ENCODE measurements at places on chromosomes 2 and 18.

DNA sequence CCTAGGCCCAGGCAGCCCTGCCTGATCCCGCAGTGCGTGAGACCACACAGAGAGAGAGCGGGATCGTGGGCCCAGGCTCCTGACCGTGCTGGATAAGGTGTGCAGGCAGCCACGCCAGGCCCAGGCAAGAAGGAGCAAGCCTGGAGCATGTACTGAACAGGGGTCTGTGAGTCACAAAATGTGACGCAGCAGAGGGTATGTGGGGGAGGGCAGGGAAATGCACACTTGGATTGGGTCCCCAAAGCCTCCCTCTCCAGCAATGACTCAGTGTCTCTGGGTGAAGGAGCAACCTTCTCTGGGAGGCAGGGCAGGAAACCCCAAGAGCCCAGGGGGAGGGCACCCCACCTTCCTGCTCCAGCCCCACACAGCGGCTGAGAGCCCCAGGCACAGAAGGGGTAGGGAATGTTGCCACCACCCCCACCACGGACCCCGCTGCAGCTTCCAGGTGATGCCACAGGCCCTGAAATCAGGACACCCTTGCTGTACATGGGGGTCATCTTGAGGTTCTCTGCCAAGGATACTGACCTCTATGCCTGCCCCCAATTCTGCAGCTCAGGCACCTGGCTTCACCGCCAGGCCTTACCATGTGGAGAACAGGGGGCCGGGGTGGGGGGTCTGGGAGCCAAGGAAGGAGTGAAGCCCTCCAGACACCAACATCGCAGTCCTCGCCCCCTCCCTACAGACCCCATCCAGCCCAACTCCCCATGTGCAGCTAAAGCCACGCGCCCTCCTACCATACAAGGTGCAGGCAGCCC lies 1.3 kb upstream of the GPC1 start:
- DNase-seq: no peak

GRCh38 chr2:36013064-36013463 lies 342.5 kb upstream of the CRIM1 start:
- no peak for DNase-seq

DNA sequence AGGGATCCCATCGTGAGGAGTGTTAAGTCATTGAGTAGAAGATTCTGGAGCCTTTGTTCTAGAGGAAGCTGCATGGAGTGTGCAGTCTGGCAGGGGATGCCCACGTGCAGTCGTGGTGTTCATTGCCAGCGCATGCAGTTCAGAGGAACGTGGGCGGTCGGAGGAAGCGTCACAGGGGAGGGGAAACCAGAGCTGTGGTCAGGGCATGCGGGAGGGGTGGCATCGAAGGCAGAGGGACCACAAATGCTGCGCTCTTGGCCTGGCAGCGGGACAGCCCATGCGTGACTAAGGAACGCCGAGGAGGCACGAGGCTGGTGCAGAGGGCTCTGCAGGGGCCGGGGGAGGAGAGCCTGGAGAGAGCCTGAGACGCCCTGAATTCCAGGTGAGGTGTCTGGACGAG lies 141.1 kb downstream of the KLHL29 start:
- DNase-seq: no peak

GRCh38 chr2:211344289-211344688 lies 787.9 kb downstream of the CPS1 start:
- DNase-seq: no peak

DNA sequence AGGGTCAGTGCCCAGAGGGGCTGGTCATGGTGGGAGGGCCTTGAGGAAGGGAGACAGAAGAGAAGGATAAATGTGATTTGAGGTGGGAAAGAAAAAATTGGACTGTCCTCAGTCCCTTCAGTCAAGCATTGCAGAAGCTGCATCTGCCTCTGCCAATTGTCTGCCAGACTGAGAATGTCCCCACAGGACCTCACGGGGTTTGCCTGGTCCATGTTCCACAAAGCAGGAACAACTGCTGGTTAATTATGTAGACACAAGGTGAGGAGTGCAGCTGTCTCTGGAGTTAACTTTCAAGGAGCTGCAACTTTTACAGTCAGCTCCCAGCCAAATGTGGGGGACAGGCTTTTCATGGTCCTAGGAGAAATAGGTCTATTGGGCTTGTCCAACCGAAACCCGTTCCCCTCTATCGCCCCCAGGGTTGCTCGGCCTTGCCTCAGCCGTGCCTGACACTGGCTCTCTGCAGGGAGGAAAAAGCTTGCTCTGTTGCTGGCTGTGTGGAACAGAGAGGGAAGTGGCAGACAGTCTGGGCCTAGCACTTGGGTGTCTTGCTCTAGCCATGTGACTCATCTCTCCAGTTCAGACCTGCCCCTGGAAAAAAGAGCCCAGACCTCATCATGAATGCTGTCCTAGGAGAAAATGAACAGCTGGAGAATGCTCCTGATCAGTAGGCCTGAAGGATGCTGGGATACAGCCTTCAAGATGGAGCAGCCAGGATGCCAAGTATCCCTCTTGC lies 31.1 kb upstream of the PAX8 start:
- no peak for DNase-seq

- DNase-seq: no peak
Observed at GRCh38 chr2:227460833-227461232, 11.1 kb upstream of the AGFG1 start.

GRCh38 chr18:23207994-23208393 lies 72.7 kb downstream of the CABLES1 start:
- DNase-seq: no peak

- no peak for DNase-seq
Observed at GRCh38 chr2:15941871-15942710, 1.7 kb downstream of the MYCN start.

- DNase-seq: no peak
Observed at GRCh38 chr18:61770279-61770678, 122.5 kb downstream of the RNF152 start.

DNA sequence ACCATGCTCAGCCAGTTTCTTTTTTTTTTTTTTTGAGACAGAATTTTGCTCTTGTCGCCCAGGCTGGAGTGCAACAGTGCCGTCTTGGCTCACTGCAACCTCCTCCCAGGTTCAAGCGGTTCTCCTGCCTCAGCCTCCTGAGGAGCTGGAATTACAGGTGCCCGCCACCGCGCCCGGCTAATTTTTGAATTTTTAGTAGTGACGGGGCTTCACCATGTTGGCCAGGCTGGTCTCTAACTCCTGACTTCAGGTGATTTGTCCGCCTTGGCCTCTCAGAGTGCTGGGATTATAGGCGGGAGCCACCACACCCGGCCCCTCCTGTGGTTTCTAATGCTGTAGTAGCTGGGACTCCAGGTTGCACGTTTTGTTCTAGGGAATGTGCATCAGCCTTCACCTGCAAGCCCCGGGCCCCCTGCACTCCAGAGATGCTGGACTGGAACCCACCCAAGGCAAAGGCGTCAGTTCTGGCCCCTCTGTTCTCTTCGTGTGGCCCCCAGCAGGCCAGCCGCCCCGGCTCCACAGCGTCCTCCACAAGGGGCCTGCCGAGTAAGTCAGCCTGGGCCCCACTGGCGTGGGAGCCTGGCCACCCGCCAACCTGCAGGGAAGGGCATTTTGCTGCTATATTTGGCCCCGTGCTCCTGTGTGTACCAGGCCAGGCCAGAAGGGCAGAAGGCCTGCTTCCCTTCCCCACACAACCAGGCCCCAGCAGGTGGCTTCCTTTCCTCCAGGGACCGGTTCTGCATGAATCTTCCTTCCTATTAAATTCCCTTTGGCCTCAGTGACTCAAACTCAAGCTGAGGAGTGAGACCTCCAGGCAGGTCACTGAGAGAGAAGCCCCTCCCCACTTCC lies 25.7 kb upstream of the B3GNT7 start:
- no peak for DNase-seq

DNA sequence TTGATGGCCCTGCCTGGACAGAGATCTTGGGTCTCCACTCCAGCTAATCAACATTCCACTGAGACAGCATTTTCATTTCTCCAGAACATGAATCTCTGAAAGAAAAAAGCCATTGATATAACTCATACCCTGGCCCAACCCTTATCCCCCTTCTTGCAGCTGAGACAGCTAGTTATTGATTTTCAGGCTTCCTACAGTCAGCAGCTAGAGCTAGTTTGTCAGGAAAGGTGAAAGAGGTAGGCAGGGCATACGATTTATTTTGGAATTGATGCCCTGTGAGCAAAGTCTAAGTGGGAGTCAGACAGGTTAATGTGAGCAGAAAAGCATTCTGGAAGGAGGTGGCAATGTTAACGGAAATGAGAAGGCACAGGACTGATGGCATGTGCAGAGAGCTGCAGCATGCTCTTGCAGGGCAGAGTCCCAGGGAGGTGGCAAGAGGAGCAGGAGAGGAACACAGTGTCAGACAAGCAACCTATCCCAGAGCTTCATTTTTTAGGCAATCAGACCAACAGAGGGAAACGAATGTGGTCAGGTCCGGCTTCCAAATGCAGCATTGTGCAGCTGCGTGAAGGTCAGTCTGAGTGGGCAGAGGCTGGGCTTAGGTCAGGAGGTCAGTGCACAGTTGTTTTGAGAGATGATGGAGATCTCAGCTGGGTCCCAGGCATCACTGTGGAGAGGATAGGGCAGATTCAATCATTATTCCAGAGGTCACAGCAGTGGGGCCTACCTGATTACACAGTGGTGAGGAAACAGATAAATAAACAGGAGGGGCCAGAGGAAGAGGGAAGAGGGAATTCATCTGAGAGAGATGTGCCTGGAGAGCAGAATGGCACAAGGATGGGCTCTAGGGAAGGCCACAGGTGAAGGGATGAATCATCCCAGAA lies 134.8 kb downstream of the CMPK2 start:
- DNase-seq: no peak

- DNase-seq: no peak
Observed at GRCh38 chr2:133812826-133813617, 244.8 kb upstream of the NCKAP5 start.

DNA sequence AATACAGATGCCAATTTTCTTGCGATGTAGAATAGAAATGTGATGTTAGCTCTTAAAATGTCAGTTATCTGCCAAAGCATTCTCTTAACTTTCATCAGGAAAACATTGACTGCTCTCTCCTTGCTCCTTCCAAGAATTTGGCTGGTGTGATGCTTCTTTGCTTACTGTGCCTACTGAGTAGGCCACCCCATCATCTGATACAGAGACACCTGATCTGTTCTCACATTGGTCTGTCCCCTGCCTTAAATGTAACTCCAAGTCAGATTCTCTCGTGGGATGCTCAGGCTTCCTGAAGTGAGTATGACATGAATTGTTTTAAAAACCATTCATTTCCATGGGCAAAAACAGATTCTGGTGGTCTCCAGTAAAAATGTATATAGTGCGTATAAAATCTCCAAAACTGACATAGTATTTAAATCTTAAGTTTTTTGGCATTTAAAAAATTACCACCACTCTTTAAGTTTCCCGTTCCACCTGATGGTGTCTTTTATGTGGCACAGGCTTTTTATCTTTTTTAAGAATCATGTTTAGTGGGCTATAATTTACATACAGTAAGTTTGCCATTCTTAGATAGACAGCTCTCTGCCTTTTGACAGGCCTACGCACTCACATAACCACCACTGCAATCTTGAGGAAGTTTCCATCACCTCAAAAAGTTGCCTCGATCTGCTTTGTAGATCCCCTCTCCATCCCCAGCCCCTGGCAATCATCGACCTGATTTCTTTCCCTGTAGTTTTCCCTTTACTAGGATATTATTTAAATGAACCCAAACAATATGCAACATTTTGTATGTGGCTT lies 36.6 kb downstream of the UBE2F start:
- DNase-seq: no peak

GRCh38 chr2:17736989-17737388 lies 16.6 kb downstream of the SMC6 start:
- DNase-seq: no peak

DNA sequence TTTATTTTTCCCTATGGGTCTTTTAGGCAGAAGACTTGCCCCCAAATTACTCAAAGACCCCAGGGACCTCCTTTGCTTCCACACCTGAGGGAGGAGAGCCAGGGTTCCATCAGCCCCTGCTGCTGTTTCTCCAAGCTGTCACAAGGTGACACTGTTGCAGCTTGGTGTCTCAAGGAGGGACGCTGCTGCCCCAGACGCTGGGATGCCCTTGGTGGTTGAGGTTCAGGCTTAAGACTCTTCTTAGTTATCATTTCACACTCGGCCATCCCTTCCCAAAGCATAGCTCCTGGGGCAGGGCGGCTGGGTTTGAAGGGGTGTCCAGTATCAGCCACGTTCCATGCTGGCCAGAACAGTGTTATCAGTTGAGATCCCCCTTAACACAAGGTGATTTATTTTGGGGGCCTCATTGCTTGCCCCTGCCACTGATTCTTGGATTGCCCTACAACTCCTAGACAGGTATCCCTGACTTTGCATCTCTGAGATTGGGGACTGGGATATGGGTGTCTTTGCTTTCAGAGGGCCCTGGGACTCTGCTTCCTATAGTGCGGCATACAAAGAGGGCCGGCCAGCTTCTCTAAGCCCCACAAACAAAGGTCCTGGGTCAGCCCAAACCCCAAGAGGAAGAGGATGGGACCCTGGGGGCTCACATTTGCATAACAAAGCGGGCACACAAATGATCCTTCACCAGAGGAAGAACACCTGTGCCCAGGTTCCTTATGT lies 22.7 kb downstream of the GPR55 start:
- no peak for DNase-seq

GRCh38 chr2:136013955-136014354 lies 28.5 kb upstream of the DARS1 start:
- DNase-seq: no peak

- DNase-seq: no peak
Observed at GRCh38 chr2:206020171-206020570, 65.8 kb downstream of the INO80D start.

- DNase-seq: no peak
Observed at GRCh38 chr2:65103013-65103715, 26.7 kb downstream of the RAB1A start.

DNA sequence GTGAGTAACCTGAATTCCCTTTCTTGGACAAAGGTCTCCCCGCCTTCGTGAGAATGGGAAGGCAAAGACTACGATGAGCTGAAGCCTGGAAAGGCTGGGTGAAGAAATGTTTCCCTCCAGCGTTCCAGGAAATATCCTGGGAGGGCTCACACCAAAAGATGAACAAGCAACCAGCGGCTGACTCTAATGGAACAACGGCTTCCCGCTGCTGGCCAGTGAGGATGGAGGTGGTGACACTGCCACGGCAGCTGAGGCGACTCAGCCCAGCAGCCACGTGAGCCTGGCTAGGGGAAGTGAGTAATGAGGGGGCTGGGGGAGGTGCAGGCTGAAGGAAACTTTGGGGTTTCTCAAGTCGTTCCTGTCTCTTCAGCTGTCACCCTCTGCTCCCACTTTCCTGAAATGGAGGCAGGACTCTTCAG lies 105.0 kb upstream of the SMAD7 start:
- DNase-seq: no peak

DNA sequence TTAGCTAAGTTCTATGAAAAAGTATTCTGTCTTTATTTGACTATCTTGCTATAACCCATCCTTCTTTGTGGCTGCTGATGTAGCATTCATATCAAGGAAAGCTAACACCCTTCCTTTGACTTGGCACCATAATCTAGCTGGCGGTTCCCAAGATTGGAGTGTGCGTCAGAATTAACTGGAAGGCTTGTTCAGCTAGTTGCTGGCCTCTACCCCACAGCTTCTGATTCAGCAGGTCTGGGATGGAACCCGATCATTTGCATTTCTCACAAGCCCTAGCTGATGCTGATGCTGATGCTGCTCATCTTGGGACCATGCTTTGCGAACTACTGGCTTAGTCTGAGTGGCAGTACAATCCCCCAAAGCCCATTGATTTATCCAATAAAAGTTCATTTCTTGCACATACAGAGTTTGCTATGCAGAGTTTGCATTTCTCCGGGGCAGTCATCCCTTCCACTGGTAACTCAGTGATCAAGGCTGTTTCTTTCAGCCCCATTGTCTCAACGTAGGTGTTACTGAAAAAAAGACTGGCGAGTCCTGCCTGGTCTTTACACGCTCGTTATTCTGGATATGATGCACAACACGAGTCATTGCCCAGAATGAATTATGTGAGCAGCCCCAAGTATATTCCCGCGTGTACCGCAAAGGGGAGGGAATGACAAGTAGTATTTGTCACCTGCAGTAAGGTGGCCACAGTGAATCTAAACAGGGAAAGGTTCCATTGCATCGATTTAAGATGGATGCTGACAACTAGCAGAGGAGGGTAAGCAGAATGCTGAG lies 96.5 kb downstream of the ZNF532 start:
- DNase-seq: no peak

All from stimulated activated CD8-positive, alpha-beta memory T cell treated with anti-CD3 and anti-CD28 coated beads, Interleukin-12 subunit alpha, Interleukin-12 subunit beta, amount 100 ng/mL, for 1 hour (primary cell).